ENCODE measurements at places on chromosomes 16 and 17. TPM values are rescaled to one million over a fixed set of nuclear protein-coding genes. Genes with fewer than 3 reads are reported as not detected.

Gene CD300H
- not detected for total RNA-seq

Gene FLOT2
- 35.8 TPM for total RNA-seq

Gene METTL23
- not detected for total RNA-seq

Gene ZNF500
- total RNA-seq: 11.9 TPM

Gene FAM222B
- 33.3 TPM for total RNA-seq

Gene COL1A1
- total RNA-seq: 131 TPM

Gene ACSM5
- total RNA-seq: 1.5 TPM

Gene ANKRD40CL
- 86.0 TPM for total RNA-seq

Gene C16orf46
- total RNA-seq: 5.6 TPM

Gene TMEM238L
- total RNA-seq: 46.6 TPM

Gene MYH1
- not detected for total RNA-seq

Gene SDR42E2
- total RNA-seq: not detected

Gene KRTAP16-1
- total RNA-seq: not detected

Gene LRRC37A
- 2.0 TPM for total RNA-seq
